ENCODE measurements at places on chromosomes 12 and 14.

- no peak for DNase-seq
Observed at GRCh38 chr14:78363008-78363407, 192.8 kb downstream of the NRXN3 start.

- DNase-seq, result no peak
Observed at GRCh38 chr12:130925666-130926015, 28.1 kb upstream of the ADGRD1 start.

GRCh38 chr12:7433276-7433822 lies 10.6 kb downstream of the CD163L1 start:
- DNase-seq, result no peak

- no peak for DNase-seq
Observed at GRCh38 chr12:102728506-102729242, 188.4 kb downstream of the PAH start.

DNA sequence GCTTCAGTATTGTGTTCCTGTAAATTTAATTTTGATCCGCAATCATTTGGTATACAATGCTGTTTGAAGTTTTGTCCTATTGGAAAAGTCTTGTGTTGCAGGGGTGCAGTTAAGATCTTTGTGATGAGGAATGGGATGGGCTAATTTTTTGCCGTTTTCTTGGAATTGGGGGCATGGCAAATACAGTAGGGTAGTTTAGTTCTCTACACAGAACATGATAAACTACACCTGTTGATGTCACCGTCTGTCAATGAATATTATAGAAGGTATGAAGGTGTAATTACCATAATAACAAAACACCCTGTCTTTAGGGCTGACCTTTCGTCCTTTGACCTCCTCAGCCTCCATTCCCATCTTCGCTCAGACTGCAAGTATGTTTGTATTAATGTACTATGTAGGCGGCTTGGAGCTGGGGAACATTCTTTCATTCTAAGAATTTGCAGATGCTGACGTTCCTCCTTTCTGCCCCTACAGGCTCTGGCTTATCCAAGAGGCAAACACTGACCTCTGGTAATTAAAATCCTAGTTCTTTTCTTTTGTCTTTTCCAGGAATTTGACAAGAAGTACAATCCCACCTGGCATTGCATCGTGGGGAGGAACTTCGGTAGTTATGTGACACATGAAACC lies 1.7 kb downstream of the DYNLL1 start:
- no peak for DNase-seq

GRCh38 chr12:10720974-10721650 lies 2.0 kb downstream of the YBX3 start:
- no peak for DNase-seq

DNA sequence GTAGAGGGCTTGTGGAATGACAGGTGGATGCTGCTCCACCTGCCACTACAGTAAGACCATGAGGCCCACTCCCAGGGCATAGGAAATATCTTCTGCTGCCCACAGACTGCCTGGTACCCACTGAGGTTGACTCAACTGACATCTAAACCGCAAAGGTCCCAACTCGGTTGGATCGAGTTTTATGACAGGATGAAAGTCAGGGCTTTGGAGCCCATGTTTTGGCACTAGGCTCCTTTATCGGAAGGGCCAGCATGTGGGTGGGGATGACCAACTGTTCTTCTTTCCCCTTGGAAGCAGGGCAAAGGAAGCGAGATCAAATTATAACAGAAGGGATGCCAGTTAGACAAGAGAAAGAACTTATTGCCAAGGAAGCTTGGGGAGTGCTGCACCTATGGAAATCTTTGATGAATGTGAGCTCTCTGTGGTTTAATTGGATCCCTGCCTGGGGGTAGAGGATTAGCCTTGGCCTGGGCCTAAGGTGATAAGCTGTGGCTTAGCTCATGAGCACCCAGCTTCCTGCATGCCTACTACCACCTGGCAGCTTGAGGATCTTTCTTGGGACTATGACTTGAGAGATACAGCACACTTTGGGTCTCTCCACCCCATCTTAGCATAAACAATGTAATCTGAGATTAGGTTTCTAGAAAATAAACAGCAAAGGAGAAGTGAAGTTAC lies 121.8 kb downstream of the KCNA5 start:
- no peak for DNase-seq

DNA sequence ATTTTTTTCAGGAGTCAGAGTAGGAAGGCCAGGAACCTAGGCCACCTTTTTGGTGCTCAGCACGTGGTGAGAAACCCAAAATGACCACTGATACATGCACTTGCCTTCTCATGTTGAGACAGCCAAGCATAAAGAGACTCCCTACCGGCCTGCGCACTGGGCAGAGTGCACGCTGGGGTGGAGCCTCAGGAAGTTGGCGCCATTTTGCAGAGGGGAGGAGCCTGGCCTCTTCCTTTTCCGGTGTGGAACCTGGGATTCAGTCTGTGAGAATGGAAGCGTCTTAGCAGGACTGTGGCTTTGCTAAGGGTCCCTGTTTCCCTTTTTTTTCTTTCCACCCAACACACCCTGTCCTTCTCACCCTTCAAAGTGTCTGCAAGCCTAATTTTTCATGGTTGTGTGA lies 62.9 kb upstream of the RTRAF start:
- no peak for DNase-seq

- no peak for DNase-seq
Observed at GRCh38 chr14:87879389-87879788, 113.6 kb downstream of the GALC start.

DNA sequence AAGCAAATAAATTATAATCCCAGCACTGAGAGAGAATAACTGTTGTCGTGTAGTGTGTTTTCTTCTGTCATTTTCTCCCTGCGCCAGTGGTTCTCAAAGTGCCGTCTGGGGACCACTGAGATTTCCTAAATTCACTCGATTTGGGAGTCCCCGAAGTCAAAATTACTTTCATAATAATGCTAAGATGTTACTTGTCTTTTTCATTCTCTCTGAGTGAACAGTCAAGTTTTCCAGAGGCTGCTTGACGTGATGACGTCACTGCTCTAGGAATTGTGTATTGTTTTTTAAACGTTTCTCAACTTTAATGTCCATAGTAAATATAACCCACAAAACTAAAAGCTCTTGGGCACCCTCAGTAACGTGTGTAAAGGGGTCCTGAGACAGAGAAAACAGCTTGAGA lies 796 bp upstream of the POP5 start:
- DNase-seq, result no peak

DNA sequence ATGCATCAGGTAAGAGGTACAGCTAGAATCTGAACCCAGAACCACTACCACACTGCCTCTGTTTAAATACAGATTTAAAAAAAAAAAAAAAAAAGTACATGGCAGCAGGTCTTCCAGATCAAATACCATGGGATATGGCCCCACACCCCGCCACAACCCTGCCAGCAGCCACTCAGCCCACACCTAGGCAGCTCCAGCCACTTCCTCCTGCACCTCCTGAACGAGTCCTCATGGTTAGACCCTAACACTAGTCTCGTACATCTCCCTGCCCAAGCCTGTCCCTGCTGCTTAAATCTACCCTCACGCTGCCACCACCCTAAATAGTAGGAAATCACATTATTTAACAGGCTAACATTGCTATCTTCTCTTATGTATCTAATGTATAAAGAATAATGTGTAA lies 12.6 kb downstream of the SETD3 start:
- DNase-seq, result no peak

GRCh38 chr12:63766498-63766897 lies 13.2 kb upstream of the RXYLT1 start:
- no peak for DNase-seq

- DNase-seq, result no peak
Observed at GRCh38 chr14:104568620-104569019, 10.9 kb upstream of the C14orf180 start.

DNA sequence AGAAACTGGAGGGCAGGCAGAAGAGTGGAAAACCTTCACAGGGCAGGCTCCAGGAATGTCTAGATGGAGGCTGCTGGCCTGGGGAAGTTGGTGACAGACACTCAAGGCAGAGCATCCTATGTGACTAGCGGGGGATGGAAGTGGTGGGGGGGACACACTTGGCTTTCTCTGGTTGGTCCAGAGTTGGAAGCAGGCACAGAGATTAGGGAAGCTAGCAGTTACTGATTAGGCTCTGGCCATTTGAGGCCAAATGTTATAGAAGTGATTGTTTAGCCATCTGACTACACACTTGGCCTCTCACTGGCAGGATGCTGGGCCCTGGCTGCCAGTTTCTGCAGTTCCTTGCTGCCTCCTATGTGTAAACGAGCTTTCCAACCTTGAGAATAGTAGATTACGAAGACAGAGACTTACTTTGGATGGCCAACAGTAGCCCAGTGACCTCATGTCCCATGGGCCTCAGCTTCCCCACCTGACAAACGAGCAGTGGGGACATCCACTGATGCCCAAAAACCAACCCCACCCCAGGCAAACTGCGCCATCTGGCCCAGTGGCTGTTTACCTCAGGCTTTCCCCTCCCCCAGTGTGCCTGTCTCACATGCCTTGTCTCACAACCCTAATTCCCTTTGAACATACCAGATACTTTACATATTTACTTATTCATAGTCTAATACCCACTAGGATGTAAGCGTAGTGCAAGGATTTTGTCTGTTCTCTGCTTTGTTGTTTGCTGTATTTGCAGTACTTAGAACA lies 102.7 kb downstream of the PAPLN start:
- DNase-seq, result no peak

DNA sequence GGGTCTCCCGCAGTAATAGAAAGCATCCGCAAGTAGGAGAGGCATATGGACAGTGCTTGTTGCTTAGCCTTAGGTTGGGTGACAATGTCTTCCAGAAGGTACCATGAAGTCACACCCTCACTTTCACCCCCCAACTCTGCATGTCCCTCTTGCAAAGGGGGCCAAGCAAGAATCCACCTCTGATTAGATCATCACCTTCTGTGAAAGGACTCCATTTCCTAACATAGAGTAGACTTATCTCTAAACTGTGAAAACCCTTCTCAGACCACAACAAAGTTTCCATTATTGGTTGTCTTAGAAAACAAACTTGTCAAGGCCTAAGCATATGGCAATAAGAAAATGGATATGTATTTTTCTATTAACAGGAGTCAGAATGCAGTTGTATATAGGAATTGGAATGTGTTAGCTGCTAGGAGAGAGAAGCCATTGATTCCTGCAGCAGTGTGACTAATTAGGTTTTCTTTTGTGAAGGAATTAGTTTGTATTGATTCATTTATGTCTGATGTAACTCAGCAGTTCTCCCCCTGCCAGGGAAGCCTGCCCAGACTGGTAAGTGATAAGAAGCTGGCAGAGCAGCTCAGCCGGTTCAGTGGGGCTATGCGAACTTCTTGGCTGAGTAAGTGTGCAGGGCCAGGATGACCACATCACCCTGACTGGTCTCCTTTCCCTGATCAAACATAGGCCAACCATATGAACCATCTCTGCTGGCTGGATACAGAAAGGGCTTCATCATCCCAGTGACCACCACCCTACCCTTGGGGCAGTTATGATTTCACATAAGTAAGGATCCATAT lies 107.3 kb upstream of the CCDC196 start:
- no peak for DNase-seq

- DNase-seq, result no peak
Observed at GRCh38 chr12:131783915-131784541, 44.2 kb upstream of the MMP17 start.

DNA sequence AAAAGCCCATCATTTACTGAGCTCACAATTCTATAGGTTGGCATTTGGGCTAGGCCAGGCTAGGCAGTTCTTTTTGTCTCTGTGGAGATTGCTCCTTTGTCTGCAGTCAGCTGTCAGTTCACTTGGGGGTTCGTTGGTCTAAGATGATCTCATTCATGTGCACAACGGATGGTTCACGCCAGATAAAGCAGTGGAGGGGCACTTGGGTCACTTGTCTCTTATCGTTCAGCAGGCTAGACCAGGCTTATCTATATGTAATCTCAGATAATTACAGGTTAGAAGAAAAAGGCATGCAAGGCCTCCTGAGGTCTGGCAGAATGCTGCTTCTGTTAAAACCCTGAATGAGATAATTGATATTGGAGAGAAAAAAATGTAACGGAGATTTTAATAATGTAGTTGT lies 119.0 kb upstream of the ATP2B1 start:
- no peak for DNase-seq

Measured in stimulated activated CD4-positive, alpha-beta T cell treated with anti-CD3 and anti-CD28 coated beads, Interleukin-1b, Interleukin-23, amount 100 ng/mL, for 4 hours (primary cell).